Keratinocyte (primary cell): ENCODE measurements at places on chromosomes 12 and 14.

GRCh38 chr14:45373877-45374276 is 120.9 kb upstream of the MIS18BP1 start:
- no peak overlapping the region for H3K4me3 ChIP-seq
- no peak overlapping the region for H3K27ac ChIP-seq
- H3K4me1 ChIP-seq: no peaks in the 10 kb centered on the region
- no peaks in the 10 kb centered on the region for H3K27me3 ChIP-seq
- H3K36me3 ChIP-seq: no peaks in the 10 kb centered on the region

GRCh38 chr12:41074473-41074769 is 113.7 kb upstream of the PDZRN4 start:
- H3K27ac ChIP-seq: no peak overlapping the region
- H3K4me1 ChIP-seq: peaks cover 5% of the 10 kb centered on the region
- DNase-seq: no peak

GRCh38 chr14:77565289-77565993 is 51.0 kb downstream of the SPTLC2 start:
- no peaks in the 10 kb centered on the region for H3K27me3 ChIP-seq
- no peak for DNase-seq
- H3K36me3 ChIP-seq: peaks cover 4% of the 10 kb centered on the region
- H3K27ac ChIP-seq: no peak overlapping the region
- no peak overlapping the region for H3K4me3 ChIP-seq

- no peak overlapping the region for H3K4me3 ChIP-seq
- no peaks in the 10 kb centered on the region for H3K36me3 ChIP-seq
- H3K27me3 ChIP-seq: no peaks in the 10 kb centered on the region
- no peak for DNase-seq
- no peak overlapping the region for H3K27ac ChIP-seq
Observed at GRCh38 chr14:68266998-68267397, 447.4 kb downstream of the RAD51B start.

GRCh38 chr12:22682663-22683062 is 57.7 kb downstream of the ETNK1 start:
- DNase-seq: no peak
- no peaks in the 10 kb centered on the region for H3K27me3 ChIP-seq
- no peak overlapping the region for H3K4me3 ChIP-seq
- no peak overlapping the region for H3K27ac ChIP-seq

GRCh38 chr14:65002586-65003210 is 16.0 kb downstream of the FNTB start:
- peaks cover 31% of the 10 kb centered on the region for H3K4me1 ChIP-seq
- H3K27ac ChIP-seq: no peak overlapping the region
- no peak for DNase-seq
- no peaks in the 10 kb centered on the region for H3K27me3 ChIP-seq

DNA sequence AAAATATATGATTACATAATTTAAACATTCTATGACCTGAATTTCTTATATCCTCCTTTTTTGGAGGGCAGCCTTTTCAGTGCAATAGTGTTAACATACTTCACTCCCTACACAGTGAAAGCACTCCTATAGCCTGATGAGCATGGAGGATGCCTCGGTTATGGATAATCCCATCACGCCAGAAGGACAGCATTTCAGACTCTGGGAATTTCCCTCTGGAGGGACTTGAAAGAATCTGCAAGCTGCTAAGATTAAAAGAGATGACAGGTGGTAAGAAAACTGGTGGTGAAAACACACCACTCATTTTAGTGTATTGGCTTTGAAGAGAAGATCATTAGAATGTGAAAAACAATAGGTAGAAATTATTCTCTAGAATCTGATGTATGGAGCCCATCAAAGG is 99.3 kb upstream of the LMNTD1 start:
- DNase-seq: no peak
- H3K27ac ChIP-seq: no peak overlapping the region
- no peak overlapping the region for H3K4me3 ChIP-seq
- no peaks in the 10 kb centered on the region for H3K36me3 ChIP-seq
- H3K4me1 ChIP-seq: peaks cover 3% of the 10 kb centered on the region

- H3K27me3 ChIP-seq: no peaks in the 10 kb centered on the region
- no peak overlapping the region for H3K4me3 ChIP-seq
- no peaks in the 10 kb centered on the region for H3K36me3 ChIP-seq
Observed at GRCh38 chr12:83150465-83151189, 463.9 kb downstream of the TMTC2 start.

GRCh38 chr12:131028587-131029338 is 75.1 kb downstream of the ADGRD1 start:
- no peaks in the 10 kb centered on the region for H3K4me1 ChIP-seq
- H3K4me3 ChIP-seq: no peak overlapping the region
- no peaks in the 10 kb centered on the region for H3K36me3 ChIP-seq

DNA sequence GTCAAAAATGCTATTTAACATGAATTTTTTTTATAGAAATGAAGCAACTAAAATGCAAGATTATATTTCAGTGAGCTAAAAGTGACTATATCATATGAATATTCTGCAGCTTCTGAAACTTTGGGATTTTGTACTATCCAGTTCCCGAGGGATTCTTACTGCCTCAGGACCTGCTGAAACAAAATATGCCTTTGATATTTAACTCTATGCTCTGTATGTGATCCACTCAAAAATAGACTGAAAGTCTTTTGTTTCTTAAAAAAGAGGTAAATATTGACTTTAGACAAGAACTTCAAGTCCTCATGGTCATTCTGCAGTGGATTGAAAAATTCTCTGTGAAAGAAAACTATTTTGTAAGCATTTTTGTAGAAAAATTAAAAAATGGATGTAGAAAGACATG is 22.4 kb downstream of the CNTN1 start:
- no peak for DNase-seq
- H3K4me3 ChIP-seq: no peak overlapping the region

- H3K4me1 ChIP-seq: peaks cover 43% of the 10 kb centered on the region
- no peaks in the 10 kb centered on the region for H3K27me3 ChIP-seq
- H3K4me3 ChIP-seq: no peak overlapping the region
- H3K27ac ChIP-seq: peak overlapping the region; percentile 93
- peak; percentile 75 for DNase-seq
Observed at GRCh38 chr12:89162589-89163261, 189.6 kb downstream of the DUSP6 start.

GRCh38 chr12:2648406-2648805 is 146.4 kb upstream of the FKBP4 start:
- H3K36me3 ChIP-seq: no peaks in the 10 kb centered on the region
- H3K4me3 ChIP-seq: no peak overlapping the region

DNA sequence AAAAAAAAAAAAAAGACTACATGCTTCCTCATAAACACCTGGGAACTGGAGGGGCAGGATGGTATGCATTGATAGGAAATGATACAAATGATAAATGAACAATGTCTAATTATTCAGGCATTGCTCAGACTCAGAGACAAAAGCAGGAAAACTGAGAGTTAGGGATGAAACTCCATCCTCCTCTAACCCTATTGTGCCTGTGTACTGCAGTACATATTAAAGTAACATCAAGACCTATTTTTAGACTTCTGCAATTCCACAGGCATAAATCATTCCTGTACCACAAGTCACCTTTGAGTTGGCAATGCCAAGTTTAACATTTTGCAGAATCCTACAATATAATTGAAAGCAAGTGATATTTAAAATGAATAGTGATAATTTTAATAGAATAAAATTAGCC is 156.5 kb upstream of the USP15 start:
- H3K27ac ChIP-seq: no peak overlapping the region
- no peaks in the 10 kb centered on the region for H3K36me3 ChIP-seq
- H3K4me1 ChIP-seq: no peaks in the 10 kb centered on the region

- H3K4me1 ChIP-seq: peaks cover 3% of the 10 kb centered on the region
- peaks cover 2% of the 10 kb centered on the region for H3K36me3 ChIP-seq
- DNase-seq: peak; percentile 9
Observed at GRCh38 chr12:119780786-119781434, 96.2 kb downstream of the CIT start.

- no peaks in the 10 kb centered on the region for H3K27me3 ChIP-seq
- no peaks in the 10 kb centered on the region for H3K36me3 ChIP-seq
- no peak for DNase-seq
- no peak overlapping the region for H3K4me3 ChIP-seq
- no peaks in the 10 kb centered on the region for H3K4me1 ChIP-seq
Observed at GRCh38 chr14:59707778-59708561, 131.4 kb upstream of the CCDC175 start.

DNA sequence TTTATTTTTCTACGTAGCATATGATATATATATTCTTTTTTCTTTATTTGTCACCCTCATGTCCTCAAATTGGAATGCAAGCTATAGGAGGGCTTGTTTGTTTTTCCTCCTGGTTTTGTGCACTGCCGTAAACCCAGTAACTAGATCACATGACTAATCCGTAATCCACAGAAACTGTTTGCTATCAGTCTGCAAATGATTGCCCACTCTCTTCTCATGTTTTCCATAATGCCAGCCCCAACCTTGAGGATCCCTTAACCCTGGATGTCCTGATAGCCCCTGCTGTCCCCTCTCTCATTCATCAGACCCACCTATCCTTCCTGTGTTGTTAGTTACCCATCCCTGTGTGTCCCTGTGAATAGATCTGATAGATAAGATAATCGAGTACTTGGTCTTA is 94.0 kb downstream of the TSPAN9 start:
- no peak for DNase-seq
- H3K4me3 ChIP-seq: no peak overlapping the region
- H3K36me3 ChIP-seq: no peaks in the 10 kb centered on the region
- H3K27me3 ChIP-seq: no peaks in the 10 kb centered on the region

- H3K4me3 ChIP-seq: no peak within 1 kb of the TSS
- no peak for DNase-seq
- peaks cover 35% of the 10 kb centered on the region for H3K4me1 ChIP-seq
Observed at GRCh38 chr12:10389904-10390303, at the start of gene KLRK1. Gene KLRK1, minus strand, starts transcription at chr12:10390041. Its CDS starts 1,231 bp downstream, at chr12:10388810.

- H3K4me1 ChIP-seq: peaks cover 19% of the 10 kb centered on the region
- H3K27me3 ChIP-seq: no peaks in the 10 kb centered on the region
- H3K4me3 ChIP-seq: no peak overlapping the region
- H3K27ac ChIP-seq: no peak overlapping the region
- DNase-seq: no peak
- peaks cover 18% of the 10 kb centered on the region for H3K36me3 ChIP-seq
Observed at GRCh38 chr12:109861689-109862314, 18.5 kb downstream of the GLTP start.

DNA sequence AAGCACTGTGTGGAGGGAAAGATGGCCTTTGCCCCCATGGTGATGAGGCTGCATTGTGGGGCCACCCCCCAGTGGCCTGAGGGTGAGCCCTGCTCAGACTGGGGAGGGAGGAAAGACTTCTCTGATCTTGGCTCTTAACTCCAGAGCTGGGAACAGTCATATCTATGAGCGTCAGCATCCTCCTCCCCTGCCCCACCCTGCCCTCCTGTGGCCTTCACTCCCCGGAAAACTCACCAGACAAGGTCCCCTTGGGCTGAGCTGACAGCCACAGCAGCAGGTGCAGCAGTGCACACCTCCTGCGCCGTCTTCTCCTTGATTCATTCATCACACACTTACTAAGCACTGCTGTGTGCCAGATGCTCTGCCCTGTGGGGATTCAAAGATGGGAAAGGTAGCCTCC is 98.8 kb downstream of the B4GALNT3 start:
- H3K4me3 ChIP-seq: no peak overlapping the region
- DNase-seq: no peak

DNA sequence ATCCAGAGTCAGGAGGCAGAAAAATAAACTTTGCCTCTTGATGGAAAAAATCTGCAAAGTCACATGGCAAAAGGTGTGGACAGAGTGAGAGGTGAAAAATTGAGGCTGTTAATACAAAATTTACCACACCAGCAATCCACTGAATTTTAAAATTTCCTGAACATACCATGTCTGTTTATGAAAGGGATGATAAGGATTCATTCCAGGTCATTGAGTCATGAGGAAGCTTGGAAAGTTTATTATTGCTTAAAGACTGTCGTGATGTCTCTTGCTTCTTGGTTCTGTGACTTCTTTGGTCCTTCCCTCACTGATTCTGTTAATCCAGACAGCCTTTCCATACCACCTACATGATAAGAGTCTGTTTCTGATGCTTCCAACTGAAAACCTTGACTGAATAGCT is 73.2 kb downstream of the TTC6 start:
- H3K4me3 ChIP-seq: no peak overlapping the region
- H3K36me3 ChIP-seq: no peaks in the 10 kb centered on the region
- H3K27me3 ChIP-seq: no peaks in the 10 kb centered on the region
- H3K27ac ChIP-seq: no peak overlapping the region
- DNase-seq: no peak

DNA sequence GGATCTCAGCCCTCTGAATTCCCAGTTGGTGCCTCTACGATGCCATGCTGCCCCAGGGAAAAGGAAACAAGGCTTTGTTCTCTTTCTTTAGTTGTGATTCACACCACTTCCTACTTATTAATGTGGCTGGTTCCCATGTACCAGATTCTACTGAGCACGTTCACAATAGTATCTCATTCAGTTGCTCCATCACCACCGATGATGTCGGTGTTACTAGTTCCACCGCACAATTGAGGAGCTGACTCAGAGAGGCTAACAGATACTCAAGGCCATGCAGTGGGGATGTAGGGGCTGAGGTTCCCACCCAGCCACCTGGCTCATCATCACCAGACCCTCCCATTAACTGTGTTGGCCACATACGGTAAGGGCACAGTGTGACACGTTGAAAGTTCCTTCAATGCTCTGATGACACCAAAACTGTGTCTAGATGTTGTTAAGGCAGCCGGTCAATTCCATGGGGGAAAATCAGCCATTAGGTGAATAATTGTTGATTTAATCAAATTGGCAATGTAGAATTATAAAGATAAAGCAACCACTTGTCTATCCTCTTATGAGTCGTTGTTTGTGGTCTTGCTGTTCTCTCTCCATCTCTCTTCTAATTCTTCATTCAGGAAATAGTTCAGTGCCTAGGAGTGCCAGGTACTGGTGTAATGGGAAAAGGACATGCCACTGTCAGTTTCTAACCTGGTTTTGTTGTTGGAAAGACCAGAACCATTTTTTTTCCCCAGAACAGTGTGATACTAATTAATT is 244.2 kb upstream of the CRY1 start:
- H3K36me3 ChIP-seq: no peaks in the 10 kb centered on the region
- H3K4me3 ChIP-seq: no peak overlapping the region
- no peak for DNase-seq
- no peaks in the 10 kb centered on the region for H3K27me3 ChIP-seq
- peaks cover 26% of the 10 kb centered on the region for H3K4me1 ChIP-seq

GRCh38 chr12:114215746-114216145 is 190.2 kb downstream of the TBX5 start:
- no peaks in the 10 kb centered on the region for H3K36me3 ChIP-seq
- H3K4me1 ChIP-seq: no peaks in the 10 kb centered on the region
- no peaks in the 10 kb centered on the region for H3K27me3 ChIP-seq
- no peak overlapping the region for H3K4me3 ChIP-seq
